ENCODE measurements at places on chromosomes 3 and 15.

DNA sequence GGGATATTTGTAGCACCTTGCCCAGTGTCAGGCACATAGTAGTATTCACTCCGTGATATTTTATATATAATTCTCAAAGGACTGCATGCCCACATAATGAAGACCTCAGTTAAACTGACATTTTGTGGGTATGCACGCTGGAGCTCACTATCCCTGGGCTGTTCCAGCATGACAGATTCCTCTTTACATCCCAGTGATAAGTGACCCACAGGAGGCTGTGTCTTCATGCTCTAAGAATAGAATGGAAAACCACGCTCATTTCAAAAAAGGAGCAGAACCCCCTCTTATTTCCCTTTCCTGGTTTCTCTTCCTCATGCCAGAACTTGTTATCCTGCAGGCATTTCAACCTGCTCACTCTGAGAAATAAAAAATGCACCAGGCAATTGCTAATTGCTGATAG, 717.5 kb downstream of the AGBL1 start:
- H3K27me3 ChIP-seq: no peaks in the 10 kb centered on the region
- DNase-seq: no peak
- H3K27ac ChIP-seq: no peak overlapping the region

GRCh38 chr3:50299638-50299928, 378 bp upstream of the HYAL3 start:
- H3K27me3 ChIP-seq: peaks cover 6% of the 10 kb centered on the region
- peak overlapping the region; percentile 98 for H3K4me3 ChIP-seq

- no peak for DNase-seq
- peaks cover 6% of the 10 kb centered on the region for H3K4me1 ChIP-seq
- H3K27ac ChIP-seq: no peak overlapping the region
- no peaks in the 10 kb centered on the region for H3K27me3 ChIP-seq
Measured at GRCh38 chr3:149977386-149977785, 6.7 kb upstream of the PFN2 start.

GRCh38 chr15:63600001-63600615, 2.9 kb downstream of the FBXL22 start:
- H3K4me1 ChIP-seq: peaks cover 44% of the 10 kb centered on the region
- peak overlapping the region; percentile 80 for H3K4me3 ChIP-seq
- H3K27ac ChIP-seq: peak overlapping the region; percentile 83
- peaks cover 4% of the 10 kb centered on the region for H3K36me3 ChIP-seq

DNA sequence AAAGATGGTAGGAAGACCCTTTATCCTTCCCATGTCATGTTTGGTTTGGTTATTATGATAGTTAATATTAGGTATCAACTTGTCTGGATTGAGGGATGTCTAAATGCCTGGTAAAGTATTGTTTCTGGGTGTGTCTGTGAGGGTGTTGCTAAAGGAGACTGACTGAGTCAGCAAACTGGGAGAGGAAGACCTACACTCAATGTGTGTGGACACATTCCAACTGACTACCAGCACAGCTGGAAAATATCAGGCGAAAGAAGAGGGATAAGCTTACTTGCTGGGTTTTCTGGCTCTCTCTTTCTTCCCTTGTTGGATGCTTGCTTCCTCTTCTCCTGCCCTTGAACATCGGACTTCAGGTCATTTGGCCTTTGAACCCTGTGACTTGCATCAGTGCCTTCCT, 1227.6 kb upstream of the EPHA6 start:
- no peak for DNase-seq
- no peaks in the 10 kb centered on the region for H3K4me1 ChIP-seq
- H3K27ac ChIP-seq: no peak overlapping the region
- no peaks in the 10 kb centered on the region for H3K36me3 ChIP-seq
- no peaks in the 10 kb centered on the region for H3K27me3 ChIP-seq

DNA sequence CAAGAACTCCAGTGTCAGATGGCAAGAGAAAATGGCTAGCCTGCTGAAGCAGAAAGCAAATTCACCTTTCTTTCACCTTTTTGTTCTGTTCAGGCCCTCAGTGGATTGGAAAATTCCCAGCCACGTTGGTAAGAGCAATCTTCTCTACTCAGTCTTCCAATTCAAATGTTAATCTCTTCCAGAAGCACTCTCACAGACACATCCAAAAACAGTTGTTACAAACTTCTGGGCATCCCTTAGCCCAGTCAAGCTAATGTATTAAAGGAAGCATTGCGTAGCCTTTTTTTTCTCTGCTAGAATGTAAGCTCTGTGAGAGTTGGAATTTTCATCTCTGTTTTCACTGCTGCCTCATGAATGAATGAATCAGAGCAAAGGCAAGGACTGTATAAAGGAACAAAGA, 109.2 kb upstream of the ROBO2 start:
- no peak overlapping the region for H3K4me3 ChIP-seq
- H3K36me3 ChIP-seq: no peaks in the 10 kb centered on the region
- H3K4me1 ChIP-seq: peaks cover 4% of the 10 kb centered on the region
- no peak overlapping the region for H3K27ac ChIP-seq
- no peaks in the 10 kb centered on the region for H3K27me3 ChIP-seq

DNA sequence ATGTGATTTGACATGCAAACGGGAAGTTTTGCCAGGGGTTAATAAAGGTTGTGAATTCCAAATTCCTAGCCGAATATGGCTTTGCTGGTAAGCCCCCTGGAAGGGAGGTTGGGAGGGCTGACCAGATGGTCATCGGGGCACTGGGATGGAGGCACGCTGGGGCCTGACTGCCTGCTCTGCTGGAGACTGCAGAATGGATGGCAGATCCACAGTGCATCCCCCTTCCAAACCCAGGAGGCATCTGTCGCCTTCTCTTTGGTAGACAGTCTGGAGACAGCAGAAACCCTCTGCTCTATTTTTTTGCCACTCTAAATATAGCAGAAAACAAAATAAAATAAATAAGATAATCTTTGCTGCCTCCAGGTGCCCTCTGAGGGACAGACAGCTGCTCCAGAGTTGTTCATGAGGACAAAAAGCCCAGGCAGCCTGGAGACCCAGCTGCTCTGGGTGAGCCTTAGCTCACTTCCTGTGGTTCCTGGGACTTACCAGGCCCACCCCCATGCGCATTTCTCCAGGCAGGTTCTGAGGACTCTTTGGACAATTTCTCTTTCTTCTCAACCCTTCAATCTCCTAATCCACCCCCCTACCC, 6.1 kb upstream of the SPTBN5 start:
- no peaks in the 10 kb centered on the region for H3K27me3 ChIP-seq
- DNase-seq: no peak
- H3K4me3 ChIP-seq: no peak overlapping the region
- no peak overlapping the region for H3K27ac ChIP-seq
- H3K36me3 ChIP-seq: no peaks in the 10 kb centered on the region

GRCh38 chr15:31016446-31016915, 25.1 kb upstream of the MTMR10 start:
- H3K36me3 ChIP-seq: peaks cover 13% of the 10 kb centered on the region
- no peak for DNase-seq
- H3K27ac ChIP-seq: no peak overlapping the region

GRCh38 chr15:78103406-78104118, 11.2 kb downstream of the SH2D7 start:
- H3K4me1 ChIP-seq: no peaks in the 10 kb centered on the region
- peak overlapping the region; percentile 47 for H3K27ac ChIP-seq
- H3K4me3 ChIP-seq: no peak overlapping the region
- H3K27me3 ChIP-seq: no peaks in the 10 kb centered on the region

DNA sequence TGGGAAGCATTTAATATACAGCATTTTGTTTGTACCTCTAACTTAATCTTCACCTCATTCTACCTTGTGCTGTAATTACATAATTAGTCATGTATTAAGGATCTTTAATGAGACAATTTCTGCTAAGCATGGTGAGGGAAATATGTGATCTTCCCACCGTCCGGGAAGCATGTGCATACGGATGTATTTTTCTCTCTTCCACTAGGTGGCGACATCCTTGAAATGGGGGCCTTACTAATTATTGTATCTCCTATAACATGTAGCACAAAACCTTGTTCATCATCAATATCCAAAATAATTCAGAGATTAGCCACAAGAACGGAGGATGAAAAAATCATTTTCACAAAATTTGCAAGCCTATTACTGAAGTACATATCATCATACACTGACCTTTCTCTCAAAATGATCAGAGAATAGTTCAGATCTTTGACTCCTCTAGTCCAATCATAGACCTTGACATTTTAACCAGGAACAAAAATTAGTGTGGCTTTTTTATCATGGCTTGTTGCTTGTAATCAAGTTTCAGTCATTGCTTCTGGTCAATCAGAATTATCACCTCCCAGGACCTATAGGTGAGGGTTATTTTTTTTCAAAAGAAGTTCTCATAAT, 148.9 kb upstream of the GBE1 start:
- H3K4me3 ChIP-seq: no peak overlapping the region
- no peaks in the 10 kb centered on the region for H3K36me3 ChIP-seq
- peaks cover 7% of the 10 kb centered on the region for H3K4me1 ChIP-seq
- H3K27ac ChIP-seq: no peak overlapping the region

DNA sequence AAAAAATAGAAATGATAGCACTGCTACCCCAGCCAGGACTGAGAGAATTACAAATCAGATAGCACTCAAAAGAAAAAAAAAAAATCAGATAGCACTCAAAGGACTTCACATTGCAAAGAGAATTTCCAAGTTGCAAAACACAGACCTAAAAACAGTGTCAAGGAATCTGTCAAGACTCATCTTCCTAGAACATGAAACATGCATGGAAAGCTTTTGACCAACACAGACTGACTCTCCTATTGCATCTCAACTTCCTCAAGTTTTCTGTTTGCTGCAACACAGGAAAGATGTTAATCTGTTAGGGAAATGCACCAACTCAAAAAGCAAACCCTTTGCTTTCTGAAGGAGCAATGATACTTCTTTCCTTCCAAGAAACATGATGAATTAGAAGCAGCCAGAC, 42.3 kb downstream of the RAB27A start:
- no peak overlapping the region for H3K4me3 ChIP-seq
- no peaks in the 10 kb centered on the region for H3K27me3 ChIP-seq
- no peak for DNase-seq
- H3K36me3 ChIP-seq: no peaks in the 10 kb centered on the region
- H3K27ac ChIP-seq: no peak overlapping the region

Measured in neural crest cell (in vitro differentiated cells).